ENCODE measurements at places on chromosomes 16 and 17.

DNA sequence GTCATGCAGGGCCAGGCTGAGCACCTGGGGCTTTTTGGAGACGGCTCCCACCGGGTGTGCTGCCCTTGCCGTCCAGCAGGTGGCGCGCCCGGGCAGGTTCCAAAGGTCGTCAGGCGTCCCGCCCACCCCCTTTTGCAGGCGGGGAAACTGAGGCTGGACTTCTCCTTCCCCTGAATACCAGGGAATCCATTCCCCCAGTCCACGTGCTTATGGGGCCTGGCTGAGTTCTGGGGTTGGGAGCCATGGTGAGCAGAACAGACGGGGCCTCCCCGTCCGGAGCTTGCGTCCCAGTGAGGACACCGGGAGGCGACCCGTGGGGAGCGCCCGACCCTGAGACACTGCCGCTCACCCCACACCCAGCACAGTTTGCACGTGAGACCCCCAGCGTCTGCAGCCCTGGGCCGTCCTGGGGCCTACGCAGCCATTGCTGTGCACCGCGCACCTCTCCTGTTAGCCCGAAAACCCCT lies 51.8 kb upstream of the JPH3 start:
- DNase-seq: peak; percentile 48

DNA sequence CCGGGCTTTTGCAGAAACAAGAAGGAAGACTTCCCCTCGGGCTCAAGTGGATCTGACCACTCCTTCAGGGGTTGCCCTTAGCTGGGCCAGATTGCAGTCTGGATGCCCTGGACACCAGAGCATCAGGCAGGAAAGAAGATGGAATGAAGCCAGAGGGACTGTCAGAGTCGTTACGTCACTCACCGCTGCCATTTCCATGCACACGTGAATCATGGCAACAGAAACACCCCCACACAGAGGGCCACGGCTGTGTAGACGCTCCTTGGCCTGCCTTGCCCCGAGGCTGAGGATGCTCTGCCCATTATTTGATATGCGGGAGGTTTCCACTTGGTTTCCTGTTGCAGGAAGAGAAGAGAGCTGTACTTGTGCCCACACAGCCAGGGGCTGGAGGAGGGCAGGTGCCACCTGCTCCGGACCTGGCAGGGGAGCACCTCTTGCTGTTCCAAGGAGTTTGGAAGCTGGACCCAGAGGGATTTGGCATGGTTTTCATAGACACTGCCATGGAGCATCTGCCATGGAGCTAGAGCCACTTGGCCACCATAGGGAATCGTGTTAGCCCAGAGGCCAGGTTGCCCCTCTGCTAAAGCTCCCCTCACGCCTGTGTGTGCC lies 29.4 kb downstream of the RBFOX3 start:
- no peak for DNase-seq

GRCh38 chr16:80366023-80366422 lies 174.8 kb upstream of the DYNLRB2 start:
- DNase-seq: no peak

- DNase-seq: no peak
These were observed 736 bp downstream of the CNP start for GRCh38 chr17:41967141-41967920.

GRCh38 chr17:82338858-82339633 lies 5.5 kb upstream of the SECTM1 start:
- DNase-seq: no peak

- DNase-seq: no peak
These were observed 5.1 kb downstream of the CD300E start for GRCh38 chr17:74618451-74618850.

DNA sequence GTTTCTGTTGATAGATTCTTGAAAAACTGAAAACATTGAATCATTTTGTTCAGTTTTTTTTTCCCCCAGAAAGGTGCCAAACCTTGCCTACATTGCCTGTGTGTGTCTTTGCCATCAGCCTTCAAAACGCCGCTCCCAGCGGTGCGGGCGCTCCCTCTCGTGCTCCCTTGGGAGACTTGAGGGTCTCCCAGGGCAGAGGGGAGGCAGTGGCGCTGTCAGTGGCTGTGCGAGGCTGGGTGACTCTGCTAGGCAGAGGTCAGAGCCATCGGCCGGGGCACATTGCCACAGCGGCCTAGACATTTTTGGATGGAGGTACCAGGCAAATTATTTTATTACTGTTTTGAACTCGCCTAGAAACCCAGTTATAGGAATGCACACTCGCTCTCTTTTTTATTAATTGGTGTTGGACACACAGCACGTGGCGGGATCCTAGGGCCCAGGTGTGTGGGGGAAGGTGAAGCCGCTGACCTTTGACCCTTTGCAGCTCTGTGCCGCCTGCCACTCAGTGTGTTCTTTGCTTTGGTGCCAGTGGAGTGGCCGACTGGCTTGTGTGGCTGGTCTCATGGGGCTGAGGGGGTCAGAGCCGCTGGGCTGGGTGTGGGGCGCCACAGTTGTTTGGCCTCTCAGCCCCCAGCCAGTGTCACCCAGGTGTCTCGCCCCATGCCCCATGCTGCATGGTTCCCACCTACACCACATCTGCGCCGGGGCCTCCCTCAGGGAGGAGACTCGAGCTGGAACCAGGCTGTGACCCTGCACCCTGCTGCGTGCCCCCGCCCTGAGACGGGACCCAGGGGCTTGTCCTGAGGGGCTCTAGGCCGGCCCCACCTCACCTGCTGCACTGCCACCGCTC lies 115.7 kb downstream of the BANP start:
- DNase-seq: no peak

GRCh38 chr17:41446806-41447205 lies 6.0 kb upstream of the KRT38 start:
- no peak for DNase-seq

DNA sequence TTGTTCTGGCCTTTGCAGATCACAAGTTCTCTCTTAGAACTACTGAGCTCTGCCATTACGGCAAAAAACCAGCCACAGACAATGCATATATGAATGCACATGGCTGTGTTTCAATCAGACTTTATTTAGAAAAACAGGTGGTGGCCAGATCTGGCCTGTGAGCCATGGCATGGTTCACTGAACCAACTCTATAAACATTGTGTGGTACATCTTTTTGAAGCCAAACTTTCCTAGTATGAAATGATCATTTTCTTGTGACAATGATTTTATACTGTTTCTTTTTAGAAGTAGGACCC lies 65.9 kb upstream of the AMZ2 start:
- no peak for DNase-seq

DNA sequence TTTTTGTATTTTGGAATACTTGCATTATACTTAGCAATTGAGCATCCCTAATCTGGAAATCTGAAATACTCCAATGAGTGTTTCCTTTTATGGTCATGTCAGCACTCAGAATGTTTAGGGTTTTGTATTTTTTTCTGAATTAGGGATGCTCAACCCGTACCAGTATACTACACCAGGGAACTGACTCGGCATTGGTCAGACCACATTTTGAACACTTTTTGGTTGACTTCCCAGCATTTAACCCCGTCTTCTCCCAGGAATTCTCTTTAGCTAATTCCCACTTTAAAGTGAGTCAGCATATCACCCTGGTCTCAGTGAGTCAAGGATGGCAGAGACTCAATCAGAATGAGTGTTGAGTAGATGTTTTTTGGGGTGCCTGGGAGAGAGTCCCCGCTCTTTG lies 177.9 kb downstream of the SPECC1 start:
- no peak for DNase-seq

- DNase-seq: no peak
These were observed 36.9 kb downstream of the SNTB2 start for GRCh38 chr16:69223882-69224281.

GRCh38 chr17:79897243-79898063 lies 58.2 kb upstream of the CBX4 start:
- no peak for DNase-seq

GRCh38 chr17:58504826-58505351 lies 9.5 kb downstream of the MTMR4 start:
- DNase-seq: no peak

- DNase-seq: no peak
These were observed 35.6 kb downstream of the ZFHX3 start for GRCh38 chr16:73012341-73012740.

GRCh38 chr17:57677301-57677700 lies 67.8 kb downstream of the CCDC182 start:
- DNase-seq: no peak

GRCh38 chr17:74249590-74250270 lies 24.3 kb upstream of the DNAI2 start:
- DNase-seq: no peak

DNA sequence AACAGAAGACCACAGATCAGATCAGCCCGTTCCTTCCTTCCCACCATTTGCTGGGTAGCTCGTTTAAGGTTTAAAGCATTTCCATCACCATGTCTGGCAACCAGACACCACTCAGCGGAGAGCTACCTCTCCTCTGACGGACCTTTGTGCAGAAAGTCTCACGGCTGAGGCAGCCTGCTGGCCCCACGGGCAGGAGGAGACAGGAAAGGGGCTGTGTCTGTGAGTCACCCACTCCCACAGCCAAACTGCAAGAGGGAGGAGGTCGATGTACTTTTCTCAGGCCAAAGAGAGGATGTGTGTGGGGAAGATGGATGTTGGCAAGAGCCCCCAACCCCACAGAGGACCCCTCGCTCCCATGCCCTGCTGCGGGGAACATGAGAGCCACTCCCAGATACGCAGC lies 92.1 kb downstream of the ZNF423 start:
- no peak for DNase-seq

DNA sequence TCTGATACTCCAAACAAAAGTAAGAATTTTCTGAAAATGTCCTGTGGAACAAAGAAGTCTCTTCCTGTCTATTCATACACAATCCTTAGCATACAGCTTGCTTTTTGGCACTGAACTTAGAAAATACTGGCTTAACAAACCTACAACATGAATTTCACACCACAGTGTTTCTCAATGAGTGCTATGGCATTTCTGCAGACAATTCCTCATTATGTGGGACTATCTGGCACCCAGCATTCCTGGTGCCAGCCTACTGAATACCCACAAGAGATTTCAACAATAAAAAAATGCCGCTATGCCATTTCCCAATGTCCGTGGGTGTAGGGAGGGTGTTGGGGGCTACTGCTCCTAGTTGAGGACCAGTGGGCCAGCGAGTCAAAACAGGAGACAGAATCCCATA lies 62.1 kb downstream of the ZNF652 start:
- no peak for DNase-seq

- peak; percentile 53 for DNase-seq
These were observed at the start of gene RTN4RL1 for GRCh38 chr17:2025220-2025621. RTN4RL1 (minus strand) TSS chr17:2025334; CDS start chr17:2024865, 469 bp downstream.

DNA sequence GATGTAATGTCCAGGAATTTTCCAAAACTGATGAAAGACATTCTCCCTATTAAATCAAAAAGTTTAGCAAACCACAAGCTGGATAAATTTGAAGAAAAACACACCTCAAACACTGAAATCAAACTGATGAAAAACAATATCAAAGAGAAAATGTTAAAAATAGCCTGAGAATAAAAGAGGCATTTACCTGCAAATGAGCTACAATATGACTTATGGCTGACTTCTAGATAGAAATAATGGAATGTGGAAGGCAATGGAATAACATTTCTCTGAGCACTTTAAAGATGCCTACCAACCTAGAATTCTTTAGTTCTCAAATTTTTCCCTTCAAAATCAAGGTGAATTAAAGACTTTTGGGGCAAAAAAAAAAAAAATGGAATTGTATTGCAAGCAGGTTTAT lies 52.4 kb upstream of the HSBP1 start:
- DNase-seq: no peak

GRCh38 chr17:82936768-82937171 lies 96.9 kb upstream of the ZNF750 start:
- DNase-seq: no peak

DNA sequence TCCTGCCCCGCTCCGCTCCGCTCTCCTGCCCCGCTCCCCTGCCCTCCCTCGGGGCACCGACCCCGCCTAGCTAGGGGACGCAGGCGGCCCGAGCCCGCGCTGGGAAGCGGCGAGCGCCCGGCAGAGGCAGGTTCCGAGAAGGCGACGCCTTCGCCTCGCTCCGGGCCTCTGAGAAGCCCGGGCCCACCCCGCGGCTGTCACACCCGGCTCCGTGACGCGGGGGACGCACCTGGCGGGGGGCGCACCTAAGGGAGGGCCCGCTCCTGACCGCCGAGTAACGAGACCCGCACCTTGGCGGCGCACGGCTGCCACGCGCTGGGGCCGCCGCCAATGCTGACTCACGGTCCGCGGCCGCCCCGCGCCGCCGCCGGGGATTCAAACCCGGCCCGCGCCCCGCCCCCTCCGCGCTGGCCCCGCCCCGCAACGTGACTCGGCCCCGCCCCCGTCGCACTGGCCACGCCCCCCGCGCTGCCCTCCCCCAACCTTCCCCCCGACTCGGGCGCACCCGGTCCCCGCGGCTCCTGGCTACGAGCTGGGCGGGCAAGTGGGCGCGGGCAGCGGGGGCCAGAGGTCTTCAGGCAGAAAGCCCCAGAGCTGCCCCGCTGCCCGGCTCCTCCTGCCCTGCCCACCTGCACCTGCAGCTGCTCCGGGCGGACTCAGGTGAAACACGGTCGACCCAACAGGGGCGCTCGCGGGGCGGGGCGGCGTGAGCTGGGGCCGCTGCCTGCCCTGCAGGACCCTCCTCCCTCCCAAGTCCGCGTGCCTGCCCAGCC lies 27.8 kb downstream of the GNPTG start:
- DNase-seq: peak; percentile 55

GRCh38 chr17:76673729-76674128 lies 30.2 kb upstream of the ST6GALNAC1 start:
- no peak for DNase-seq

DNA sequence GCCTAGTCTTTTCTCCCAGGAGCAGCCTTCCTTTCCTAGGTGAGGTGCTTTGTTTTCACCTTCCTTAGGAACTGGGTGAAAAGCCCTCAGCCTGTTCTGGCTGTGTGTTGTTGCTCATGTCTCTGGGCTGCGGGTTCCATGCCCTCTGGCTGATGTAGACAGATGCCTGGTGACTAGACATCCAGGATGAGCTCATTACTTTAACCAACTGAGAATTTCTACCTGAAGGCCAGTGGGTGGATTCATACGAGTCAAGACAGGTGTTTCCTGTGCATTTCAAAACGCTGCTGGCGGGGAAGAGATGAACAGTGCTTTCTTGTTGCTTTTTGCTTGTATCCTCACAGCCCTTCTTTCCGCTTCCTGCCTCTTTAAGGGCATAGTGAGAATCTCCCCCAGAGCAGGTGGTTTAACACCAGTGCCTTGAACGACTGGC lies 22.3 kb downstream of the SAP30BP start:
- DNase-seq: no peak

- DNase-seq: no peak
These were observed 3.6 kb downstream of the ZACN start for GRCh38 chr17:76082326-76083251.

GRCh38 chr17:71342737-71343136 lies 778.1 kb upstream of the SOX9 start:
- DNase-seq: no peak

- DNase-seq: no peak
These were observed 1.1 kb downstream of the FHOD1 start for GRCh38 chr16:67246081-67246755.

- no peak for DNase-seq
These were observed 20.7 kb upstream of the CDH13 start for GRCh38 chr16:82605863-82606620.

GRCh38 chr17:80101011-80101945 lies at the start of gene GAA:
GAA (plus strand) TSS chr17:80101581; CDS start chr17:80104587, 3,006 bp downstream.
- DNase-seq: peak; percentile 76

Data from stimulated activated CD4-positive, alpha-beta T cell treated with anti-CD3 and anti-CD28 coated beads, Interleukin-12 subunit alpha, Interleukin-12 subunit beta, amount 100 ng/mL, for 24 hours (primary cell).